ENCODE measurements at places on chromosomes 16 and 17. TPM values are rescaled to one million over a fixed set of nuclear protein-coding genes. Genes with fewer than 3 reads are reported as not detected.
A peak's percentile ranks its signal among the peaks of the same experiment; 100 is the strongest.

Gene TBKBP1
- total RNA-seq: 112 TPM

Gene TNFRSF17
- not detected for total RNA-seq

Gene FBXL20
- total RNA-seq: 13.1 TPM

Gene TEN1
- total RNA-seq: 27.4 TPM

Gene RAPGEFL1
- 12.2 TPM for total RNA-seq

Gene RTN4RL1
- total RNA-seq: 34.3 TPM

Gene KCTD11
- 18.4 TPM for total RNA-seq

Gene CD79B
- total RNA-seq: not detected

Gene MFSD6L
- not detected for total RNA-seq

GRCh38 chr17:10050597-10051101 is 145.6 kb upstream of the RCVRN start:
- no peak overlapping the region for H3K4me3 ChIP-seq
- no peaks in the 10 kb centered on the region for H3K36me3 ChIP-seq
- no peak overlapping the region for H3K27ac ChIP-seq
- H3K27me3 ChIP-seq: no peaks in the 10 kb centered on the region
- H3K4me1 ChIP-seq: no peaks in the 10 kb centered on the region

DNA sequence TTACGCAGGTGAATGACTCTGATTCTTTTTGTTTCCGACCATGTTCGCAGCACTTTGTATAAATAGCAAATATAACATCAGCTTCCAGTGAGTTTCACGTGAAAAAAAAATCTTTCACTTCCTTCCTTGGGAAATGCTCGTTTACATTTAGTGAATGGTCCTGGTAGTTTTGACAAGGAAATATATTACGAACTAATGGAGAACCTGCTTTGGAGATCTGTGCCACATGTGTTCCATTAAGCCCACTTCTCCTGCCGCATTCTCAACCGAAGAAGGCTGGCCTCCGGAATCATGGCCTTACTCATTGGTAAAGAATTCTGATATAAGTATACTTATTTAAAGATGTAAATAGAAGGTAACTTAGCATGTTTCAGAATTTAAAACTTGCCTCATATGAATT is 3.6 kb downstream of the CRAMP1 start:
- peak overlapping the region; percentile 77 for H3K4me3 ChIP-seq
- no peak overlapping the region for H3K27ac ChIP-seq
- H3K4me1 ChIP-seq: peaks cover 17% of the 10 kb centered on the region
- DNase-seq: no peak

GRCh38 chr16:81107511-81107910 is 11.3 kb upstream of the GCSH start:
- H3K27ac ChIP-seq: no peak overlapping the region
- no peak for DNase-seq
- H3K27me3 ChIP-seq: peaks cover 24% of the 10 kb centered on the region

DNA sequence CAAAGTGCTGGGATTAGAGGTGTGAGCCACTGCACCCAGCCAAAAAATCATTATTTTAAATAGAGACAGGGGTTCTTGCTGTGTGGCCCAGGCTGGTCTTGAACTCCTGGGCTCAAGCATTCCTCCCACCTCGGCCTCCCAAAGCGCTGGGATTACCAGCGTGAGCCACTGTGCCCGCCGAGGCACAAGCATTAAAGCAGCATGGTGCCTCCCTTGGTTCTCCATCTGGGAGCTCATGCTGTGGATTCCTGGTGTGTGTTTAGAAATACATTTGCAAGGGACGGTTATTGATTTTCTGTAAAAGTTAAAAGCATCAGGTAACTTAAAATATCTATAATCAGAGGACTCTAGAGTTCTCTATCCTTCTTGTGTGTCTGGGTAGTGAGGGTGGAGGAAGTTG is 14.7 kb upstream of the CAPN15 start:
- no peak for DNase-seq
- H3K27ac ChIP-seq: no peak overlapping the region
- H3K4me1 ChIP-seq: no peaks in the 10 kb centered on the region
- no peaks in the 10 kb centered on the region for H3K27me3 ChIP-seq
- peaks cover 6% of the 10 kb centered on the region for H3K36me3 ChIP-seq

GRCh38 chr17:54971147-54971546 is 2.6 kb downstream of the STXBP4 start:
- no peak for DNase-seq
- H3K27ac ChIP-seq: no peak overlapping the region
- H3K27me3 ChIP-seq: no peaks in the 10 kb centered on the region
- H3K4me3 ChIP-seq: no peak overlapping the region
- H3K4me1 ChIP-seq: peaks cover 7% of the 10 kb centered on the region

GRCh38 chr17:7579834-7580603 is 581 bp downstream of the CD68 start:
- DNase-seq: no peak
- peaks cover 45% of the 10 kb centered on the region for H3K36me3 ChIP-seq
- peaks cover 16% of the 10 kb centered on the region for H3K4me1 ChIP-seq
- no peak overlapping the region for H3K4me3 ChIP-seq
- peak overlapping the region; percentile 83 for H3K27ac ChIP-seq
- no peaks in the 10 kb centered on the region for H3K27me3 ChIP-seq

DNA sequence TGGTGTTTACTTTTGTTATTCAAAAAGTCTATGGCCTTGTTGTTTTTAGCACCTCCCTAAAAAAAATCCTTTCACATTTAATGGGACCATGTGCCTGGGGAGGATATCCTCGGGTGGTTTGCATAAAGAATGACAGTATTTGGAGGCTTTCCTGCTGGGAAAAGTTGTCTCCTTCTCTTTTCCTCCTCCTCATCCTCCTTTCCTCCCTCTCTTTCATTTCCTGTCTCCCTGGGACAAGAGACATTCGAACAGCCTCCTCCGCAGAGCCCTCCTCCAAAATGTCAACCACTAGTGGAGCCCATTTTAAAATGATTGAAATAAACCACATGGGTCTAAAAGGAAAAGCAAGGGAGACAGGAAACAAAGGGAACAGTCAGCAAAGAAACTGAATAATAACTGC is 67.4 kb downstream of the MYH13 start:
- H3K4me1 ChIP-seq: no peaks in the 10 kb centered on the region
- H3K4me3 ChIP-seq: no peak overlapping the region
- no peaks in the 10 kb centered on the region for H3K36me3 ChIP-seq
- DNase-seq: no peak
- no peak overlapping the region for H3K27ac ChIP-seq

GRCh38 chr16:49575346-49576172 is 202.0 kb downstream of the C16orf78 start:
- H3K4me1 ChIP-seq: peaks cover under 1% of the 10 kb centered on the region
- H3K4me3 ChIP-seq: no peak overlapping the region
- H3K27ac ChIP-seq: peak overlapping the region; percentile 35
- no peaks in the 10 kb centered on the region for H3K27me3 ChIP-seq

- H3K27ac ChIP-seq: no peak overlapping the region
- DNase-seq: peak; percentile 92
- no peak overlapping the region for H3K4me3 ChIP-seq
- no peaks in the 10 kb centered on the region for H3K36me3 ChIP-seq
Measured at GRCh38 chr17:68981288-68981687, 26.1 kb upstream of the ABCA8 start.

DNA sequence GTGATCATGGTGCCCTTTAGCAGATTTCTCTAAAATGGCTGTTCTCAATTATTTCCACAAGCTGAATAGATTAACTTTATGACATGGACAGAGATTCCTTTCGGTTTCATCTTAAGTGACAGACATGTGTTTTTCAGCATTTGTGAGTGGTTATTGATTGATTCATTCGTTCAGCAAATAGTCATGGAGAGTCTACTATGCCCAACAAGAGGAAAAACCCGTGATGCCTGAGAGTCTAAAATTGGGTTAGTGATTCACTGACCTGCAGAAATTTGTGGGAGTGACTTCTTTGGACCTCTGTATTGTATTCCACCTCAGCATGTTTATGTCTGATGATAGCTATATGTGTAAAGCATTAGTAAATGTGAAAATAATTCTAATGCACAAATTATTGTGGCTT is 28.0 kb upstream of the DUSP14 start:
- no peak overlapping the region for H3K4me3 ChIP-seq
- peaks cover 25% of the 10 kb centered on the region for H3K36me3 ChIP-seq
- no peaks in the 10 kb centered on the region for H3K4me1 ChIP-seq
- H3K27ac ChIP-seq: no peak overlapping the region

GRCh38 chr16:10521681-10522274 is 58.6 kb downstream of the EMP2 start:
- H3K4me3 ChIP-seq: no peak overlapping the region
- peak; percentile 85 for DNase-seq
- H3K36me3 ChIP-seq: no peaks in the 10 kb centered on the region
- no peaks in the 10 kb centered on the region for H3K4me1 ChIP-seq

DNA sequence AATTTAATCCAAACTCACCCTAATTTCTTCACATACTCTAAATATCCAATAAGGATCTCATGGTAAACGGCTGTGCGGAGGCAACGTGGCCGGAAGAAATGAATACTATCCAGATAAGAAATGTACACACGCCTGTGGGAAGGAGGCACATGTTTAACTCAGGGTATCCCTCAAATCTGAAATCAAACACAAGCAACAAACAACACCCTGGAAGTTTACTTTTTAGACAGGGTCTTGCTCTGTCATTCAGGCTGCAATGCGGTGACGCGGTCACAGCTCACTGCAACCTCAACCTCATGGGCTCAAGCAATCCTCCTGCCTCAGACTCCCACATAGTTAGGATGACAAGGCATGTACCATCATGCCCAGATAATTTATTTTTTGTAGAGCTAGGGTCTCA is 21.2 kb upstream of the TRAP1 start:
- H3K27me3 ChIP-seq: no peaks in the 10 kb centered on the region
- no peak overlapping the region for H3K27ac ChIP-seq
- H3K4me3 ChIP-seq: no peak overlapping the region
- no peak for DNase-seq
- no peaks in the 10 kb centered on the region for H3K4me1 ChIP-seq
- peaks cover 72% of the 10 kb centered on the region for H3K36me3 ChIP-seq

GRCh38 chr16:85676466-85676865 is 12.3 kb downstream of the GINS2 start:
- H3K27ac ChIP-seq: peak overlapping the region; percentile 54
- H3K36me3 ChIP-seq: peaks cover 41% of the 10 kb centered on the region
- no peaks in the 10 kb centered on the region for H3K27me3 ChIP-seq
- H3K4me1 ChIP-seq: no peaks in the 10 kb centered on the region

Data from cardiac muscle cell (in vitro differentiated cells and primary cell).